Cortex of kidney (tissue), 1 donor: ENCODE measurements at places on chromosomes 3 and 15.

DNA sequence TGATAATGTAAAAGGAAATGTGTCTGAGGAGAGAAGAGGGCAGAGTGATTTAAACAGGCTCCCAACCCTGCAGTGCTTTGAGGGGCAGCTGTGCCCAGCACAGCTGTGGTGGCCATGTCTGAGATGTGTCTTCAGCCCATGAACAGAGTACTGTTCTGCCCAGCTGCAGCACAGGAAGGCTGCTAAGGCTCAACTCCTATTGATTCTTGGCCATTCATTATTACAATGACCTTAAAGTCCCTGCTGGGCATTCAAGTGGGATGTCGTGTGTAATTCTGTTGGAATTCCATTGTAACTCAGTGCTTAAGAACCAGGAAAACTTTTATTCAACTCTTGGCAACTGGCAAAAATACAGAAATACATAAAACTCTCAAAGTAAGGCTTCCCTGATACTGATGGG lies 229.3 kb downstream of the MCTP2 start:
- no peak for DNase-seq

DNA sequence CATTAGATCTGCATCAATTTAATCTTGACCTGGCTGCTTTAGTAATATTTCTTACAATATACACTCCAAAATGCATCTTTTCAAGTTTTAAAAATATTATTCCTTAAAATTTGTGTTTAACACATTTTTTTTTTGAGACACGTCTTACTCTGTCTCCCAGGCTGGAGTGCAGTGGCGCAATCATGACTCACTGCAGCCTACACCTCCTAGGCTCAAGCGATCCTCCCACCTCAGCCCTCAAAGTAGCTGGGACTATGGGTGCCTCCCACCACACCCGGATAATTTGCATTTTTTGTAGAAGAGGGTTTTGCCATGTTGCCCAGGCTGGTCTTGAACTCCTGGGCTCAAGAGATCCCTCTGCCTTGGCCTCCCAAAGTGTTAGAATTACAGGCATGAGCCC lies 73.6 kb downstream of the ETV5 start:
- no peak for DNase-seq

DNA sequence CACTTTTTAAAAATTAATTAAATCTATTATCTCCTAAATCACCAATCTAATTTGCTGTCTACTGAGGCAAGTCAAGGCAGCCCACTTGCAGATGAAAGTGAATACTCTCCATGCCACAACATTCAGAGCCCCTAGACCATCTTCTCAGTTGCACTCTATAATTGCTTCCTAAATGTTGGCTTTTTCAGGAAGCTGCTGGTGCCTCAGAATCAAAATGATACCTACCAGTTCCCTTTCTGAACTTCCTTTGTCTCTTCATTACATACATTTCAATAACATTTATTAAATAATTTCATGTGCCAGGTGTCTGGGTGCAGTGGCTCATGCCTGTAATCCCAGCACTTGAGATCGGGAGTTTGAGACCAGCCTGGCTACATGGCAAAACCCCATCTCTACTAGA lies 124.1 kb downstream of the SERPINI1 start:
- DNase-seq, result no peak

DNA sequence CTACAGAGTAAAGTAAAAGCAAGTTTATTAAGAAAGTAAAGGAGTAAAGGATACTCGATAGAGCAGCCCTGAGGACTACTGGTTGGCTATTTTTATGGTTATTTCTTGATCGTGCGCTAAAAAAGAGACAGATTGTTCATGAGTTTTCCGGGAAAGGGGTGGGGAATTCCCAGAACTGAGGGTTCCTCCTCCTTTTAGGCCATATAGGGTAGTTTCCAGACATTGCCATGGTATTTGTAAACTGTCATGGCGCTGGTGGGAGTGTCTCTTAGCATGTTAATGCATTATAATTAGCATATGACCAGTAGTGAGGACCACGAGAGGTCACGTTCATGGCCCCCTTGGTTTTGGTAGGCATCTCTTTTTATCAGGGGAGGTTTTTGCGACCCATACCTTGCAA lies 213.1 kb downstream of the OSBPL10 start:
- DNase-seq, result no peak

GRCh38 chr3:181987736-181988135 lies 276.0 kb downstream of the SOX2 start:
- DNase-seq, result no peak

GRCh38 chr3:130843441-130843840 lies 50.4 kb upstream of the ATP2C1 start:
- DNase-seq, result no peak

GRCh38 chr3:105013657-105014056 lies 353.1 kb upstream of the ALCAM start:
- DNase-seq, result no peak

DNA sequence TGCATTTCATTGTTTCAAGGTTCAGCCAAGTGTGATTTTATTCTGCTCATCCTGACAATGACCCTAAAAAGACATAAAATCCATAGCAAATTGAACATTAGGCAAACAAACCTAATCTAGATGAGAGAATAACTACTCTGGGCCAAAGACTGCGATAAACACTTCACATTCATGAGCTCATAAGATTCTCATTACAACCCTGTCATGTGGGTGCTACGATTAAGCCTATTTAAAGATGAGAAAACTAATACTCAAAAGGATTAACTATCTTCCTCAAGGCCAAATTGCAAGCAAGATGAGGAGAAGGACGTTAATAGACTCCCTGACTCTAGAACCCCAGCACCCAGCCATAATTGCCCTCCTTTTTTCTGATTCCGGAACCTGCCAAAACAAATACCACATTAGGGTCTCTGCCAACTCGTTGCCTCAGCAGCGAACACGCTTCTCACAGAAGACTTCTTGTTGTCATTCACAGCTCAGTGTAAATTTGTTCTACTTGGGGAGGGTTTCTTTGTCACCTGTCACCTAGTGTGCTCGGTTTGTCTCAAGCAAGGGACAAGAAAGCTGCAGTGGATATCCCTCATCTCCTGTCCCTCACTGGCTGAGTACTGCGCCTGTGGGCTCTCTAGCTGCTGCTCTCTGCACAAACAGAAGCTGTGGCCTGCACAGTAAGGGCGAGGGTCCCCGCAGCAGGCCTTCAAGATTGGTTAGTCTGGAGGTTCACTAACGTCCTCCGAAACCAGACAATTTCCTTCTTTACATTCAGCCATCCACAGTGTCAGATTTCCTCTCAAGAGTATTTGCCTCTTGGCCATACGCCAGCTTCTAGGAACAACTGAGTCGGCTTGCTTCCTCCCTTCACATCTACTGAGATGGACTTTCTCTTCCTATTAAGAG lies 200.0 kb upstream of the UBE2E2 start:
- no peak for DNase-seq

GRCh38 chr3:46277476-46277875 lies 35.2 kb downstream of the CCR3 start:
- DNase-seq, result no peak

- no peak for DNase-seq
Observed at GRCh38 chr15:32643907-32644445, 2.5 kb downstream of the SCG5 start.

DNA sequence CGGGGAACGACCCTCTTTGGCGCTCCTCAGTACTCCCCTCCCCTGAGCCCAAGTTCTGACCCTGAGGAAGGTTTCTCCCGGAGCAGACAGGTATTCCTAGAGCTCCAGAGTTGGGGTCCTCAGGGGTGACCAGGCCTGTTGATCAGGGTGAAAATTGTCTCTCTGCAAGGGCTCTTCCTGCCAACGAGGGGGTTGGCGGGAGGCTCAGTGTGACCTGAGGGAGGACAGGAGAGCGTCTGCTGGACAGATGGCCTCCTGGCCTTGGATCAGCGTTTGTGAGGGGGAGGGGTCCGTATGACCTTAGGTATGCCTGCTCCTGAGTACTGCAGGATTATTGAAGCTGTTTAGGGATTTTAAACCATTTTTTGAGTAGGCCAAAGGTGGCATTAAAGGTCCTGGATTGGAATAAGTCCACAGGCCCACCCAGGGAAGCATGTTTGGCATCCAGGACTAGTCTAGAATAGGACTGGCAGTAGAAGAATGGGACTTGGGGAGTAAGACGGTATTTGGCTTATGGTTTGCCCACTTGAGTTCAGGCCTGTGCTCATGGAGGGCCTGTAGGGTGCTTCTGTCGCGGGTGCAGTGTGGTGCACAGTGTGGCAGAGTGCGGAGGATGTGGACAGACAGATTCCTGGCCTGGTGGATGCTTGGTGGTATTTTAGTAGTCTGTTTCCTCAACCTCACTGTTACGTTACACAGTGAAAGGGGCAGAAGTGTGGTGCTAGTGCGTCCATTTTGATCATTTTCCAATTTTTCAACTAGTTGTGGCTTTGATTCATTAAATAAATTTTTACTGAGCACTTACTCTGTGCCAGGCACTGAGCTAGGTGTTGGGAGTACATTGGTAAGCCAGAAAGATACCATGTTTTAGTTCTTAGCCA lies 959 bp downstream of the ZNF592 start:
- no peak for DNase-seq

- DNase-seq, result no peak
Observed at GRCh38 chr15:68271854-68272471, 5.6 kb upstream of the FEM1B start.

- no peak for DNase-seq
Observed at GRCh38 chr15:66654739-66655375, 47.2 kb upstream of the SMAD6 start.

DNA sequence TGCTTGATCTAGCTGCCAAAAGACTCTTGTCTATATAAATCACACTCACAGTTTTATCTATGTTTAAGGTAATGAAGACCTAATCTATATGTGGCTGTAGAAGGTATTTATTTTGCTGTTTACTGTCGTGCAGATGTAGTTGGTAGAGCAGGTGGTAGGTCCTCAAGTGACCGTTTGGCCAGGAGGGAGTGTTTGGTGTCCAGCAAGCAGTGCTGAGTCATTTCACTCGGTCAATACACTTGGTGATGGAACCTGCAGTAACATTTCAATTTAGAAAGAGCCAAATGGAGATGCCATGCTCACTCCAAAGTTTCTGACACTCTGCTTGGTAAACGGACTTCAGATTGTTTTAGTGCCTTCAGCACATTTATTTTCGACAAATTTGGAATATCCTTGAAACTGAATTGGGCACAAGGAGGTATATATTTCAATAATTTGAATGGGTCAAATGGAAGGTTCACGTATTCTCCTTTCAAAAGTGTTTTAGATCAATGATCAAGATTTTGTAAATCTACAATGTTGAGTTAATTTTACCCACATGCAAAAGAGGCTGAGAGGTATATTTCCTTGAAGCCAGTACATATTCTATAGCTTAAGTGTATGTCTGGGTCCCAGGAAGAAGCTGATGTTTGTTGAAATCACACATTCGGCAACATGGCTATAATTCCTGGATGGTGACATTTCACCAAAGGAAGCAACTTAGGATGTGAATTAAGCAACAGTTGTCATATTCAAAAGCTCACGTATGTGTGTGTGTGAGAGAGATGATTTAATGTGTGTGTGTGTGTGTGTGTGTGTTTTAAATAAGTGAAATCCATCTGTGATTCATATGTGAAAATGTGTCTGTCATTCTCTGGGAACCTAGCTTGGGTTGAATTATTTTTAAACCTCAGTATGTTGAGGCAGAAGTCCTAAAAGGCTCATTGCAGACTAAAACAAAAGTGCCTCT lies 7.7 kb upstream of the CX3CR1 start:
- no peak for DNase-seq

GRCh38 chr3:143769616-143770015 lies 78.7 kb downstream of the SLC9A9 start:
- DNase-seq, result no peak

- DNase-seq, result no peak
Observed at GRCh38 chr3:190774633-190775032, 87.9 kb downstream of the GMNC start.

DNA sequence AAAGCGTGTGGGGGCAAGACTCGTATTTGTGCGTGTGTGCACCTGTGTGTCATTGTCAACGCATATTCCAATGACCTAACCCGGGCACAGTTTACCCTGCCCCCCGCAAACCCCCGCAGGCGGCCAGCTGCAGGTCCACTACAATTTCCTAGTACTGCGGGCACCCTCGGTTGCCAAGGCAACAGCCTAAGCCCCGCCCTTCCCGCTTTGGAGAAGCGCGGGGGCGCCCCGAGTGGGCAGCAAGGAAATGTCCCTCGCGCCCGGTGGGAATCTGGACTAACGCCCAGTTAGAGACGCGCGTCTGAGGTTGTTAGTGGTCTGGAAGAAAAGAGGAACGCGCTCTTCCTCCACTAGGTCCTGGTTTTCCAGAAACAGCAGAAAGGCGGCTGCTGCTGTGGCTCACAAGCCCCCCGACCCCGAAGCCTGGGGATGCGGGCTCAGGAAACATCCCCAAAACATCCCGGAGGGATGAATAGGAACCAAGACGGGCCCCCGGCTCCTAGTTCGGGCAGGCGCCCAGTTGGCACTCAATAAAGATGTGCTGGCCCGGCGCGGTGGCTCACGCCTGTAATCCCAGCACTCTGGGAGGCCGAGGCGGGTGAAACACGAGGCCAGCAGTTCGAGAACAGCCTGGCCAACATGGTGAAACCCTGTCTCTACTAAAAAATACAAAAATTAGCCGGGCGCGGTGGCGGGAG lies 1.1 kb downstream of the ABHD14A start:
- DNase-seq, result no peak

- no peak for DNase-seq
Observed at GRCh38 chr15:77186594-77187011, 115.7 kb upstream of the TSPAN3 start.

DNA sequence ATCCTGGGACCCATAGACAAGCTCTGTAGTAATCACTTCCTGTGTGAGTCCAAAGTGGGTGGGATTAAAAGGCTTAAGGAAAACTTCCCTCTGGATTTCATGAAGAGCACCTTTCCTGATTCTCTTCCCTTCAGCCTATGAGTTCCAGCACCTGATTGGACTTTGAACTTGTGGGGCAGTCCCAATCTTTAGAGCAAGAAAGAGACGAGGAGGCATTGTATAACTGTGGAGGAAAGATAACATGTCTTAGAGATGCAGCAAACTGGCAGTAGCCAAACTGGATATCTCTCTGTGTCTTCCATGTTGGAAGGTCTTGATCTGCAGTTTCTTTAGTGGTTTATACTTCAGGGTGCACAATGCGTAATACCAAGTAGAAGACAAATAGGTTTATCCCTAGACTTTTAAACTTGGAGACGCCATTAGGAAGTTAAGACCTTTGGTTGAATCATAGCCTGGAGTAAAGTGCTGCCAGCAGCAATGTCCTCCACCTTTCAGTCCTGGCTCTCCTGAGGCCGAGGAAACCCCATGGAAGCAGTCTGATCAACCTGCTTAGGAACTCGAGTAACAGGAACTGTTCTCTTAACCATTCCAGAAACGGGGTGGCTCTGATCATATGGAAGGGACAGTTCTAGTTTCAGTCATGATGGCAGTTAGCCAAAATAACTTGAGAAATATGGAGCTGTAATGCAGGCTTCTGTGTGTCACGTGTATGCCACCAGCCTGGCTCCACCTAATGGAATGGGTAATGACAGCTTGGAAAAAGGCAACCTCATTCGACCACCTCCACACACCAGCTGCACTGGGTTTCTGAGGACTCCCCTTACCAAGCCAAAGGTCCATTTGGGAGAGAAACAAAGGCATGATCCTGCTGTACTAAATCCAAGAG lies 4.7 kb downstream of the EIF1B start:
- DNase-seq, result no peak

DNA sequence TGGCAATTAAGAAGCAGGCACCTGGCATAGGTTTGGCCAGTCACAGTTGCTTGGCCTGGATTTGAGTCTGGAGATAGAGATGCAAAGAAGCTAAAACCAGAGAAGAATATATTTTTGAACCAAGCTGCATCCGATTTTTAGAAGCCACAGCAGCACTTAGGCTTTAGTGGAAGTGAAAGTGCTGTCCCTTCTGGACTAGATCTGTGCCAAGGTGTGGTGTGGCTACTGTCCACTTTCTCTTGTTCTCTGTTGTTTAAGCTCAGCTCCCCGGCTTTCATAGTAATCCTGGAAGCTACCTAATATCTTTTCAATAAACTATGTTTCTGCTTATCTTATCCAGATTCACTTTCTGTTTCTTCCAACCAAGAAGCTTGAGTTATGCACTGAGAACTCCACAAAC lies 183.4 kb upstream of the THRB start:
- DNase-seq, result no peak
